ENCODE measurements at places on chromosomes 5 and 9.
A peak's percentile ranks its signal among the peaks of the same experiment; 100 is the strongest.

DNA sequence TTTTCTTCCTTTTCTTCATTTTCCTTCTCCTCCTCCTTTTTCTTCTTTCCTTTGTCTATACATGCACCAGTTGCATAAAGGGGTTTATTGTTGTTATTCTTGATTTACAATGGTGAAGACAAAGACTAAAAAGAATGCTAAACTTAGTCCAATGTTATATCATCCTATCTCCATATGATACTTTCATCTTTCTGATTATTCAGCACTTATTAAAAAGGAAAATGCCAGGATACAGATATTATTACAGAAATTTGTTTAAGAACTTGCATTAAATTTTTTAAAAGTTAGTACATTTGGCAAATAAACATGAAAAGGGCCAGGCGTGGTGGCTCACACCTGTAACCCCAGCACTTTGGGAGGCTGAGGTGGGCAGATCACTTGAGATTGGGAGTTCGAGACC is 1074.9 kb downstream of the EFNA5 start:
- no peak for DNase-seq

DNA sequence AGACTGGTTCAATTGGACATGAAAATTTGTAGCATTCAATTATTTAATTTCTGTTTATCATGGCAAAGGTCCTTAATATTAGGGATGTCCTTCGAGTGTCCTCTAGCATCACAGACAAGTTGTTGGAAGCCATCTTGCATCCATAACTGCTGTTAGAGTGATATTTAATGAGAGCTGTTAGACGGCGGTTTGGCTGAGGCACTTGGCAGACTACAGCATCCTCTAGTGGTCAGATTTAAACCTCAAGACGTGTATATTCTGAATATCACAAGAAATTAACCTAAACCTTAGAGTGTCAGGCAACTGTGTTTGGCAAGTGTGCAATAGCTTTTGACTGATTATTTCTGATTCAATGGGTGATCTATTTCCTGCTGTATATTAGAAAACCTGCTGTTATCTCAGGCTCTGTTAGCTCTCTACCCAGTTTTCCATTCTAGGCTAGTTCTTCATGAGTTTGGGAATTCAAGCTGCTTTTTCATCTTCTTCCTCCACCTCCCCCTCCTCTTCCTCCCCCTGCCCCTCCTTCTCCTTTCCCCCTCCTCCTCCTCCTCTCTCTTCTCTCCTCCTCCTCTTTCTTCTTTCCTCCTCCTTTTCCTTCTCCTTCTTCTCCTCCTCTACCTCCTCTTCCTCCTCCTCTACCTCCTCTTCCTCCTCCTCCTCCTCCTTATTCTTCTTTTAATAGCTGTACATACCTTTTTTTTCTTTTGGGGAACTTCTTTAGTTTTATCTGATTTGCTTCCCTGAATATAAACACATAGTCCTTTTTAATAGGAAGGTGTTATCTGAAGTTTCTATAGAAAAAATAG is 8.6 kb downstream of the SPINK1 start:
- no peak for DNase-seq

- DNase-seq, result no peak
These were observed 16.5 kb upstream of the SPARC start for GRCh38 chr5:151703227-151703626.

- no peak for DNase-seq
These were observed 73.6 kb upstream of the ALDH1B1 start for GRCh38 chr9:38318759-38319495.

GRCh38 chr5:136890431-136891148 is 525.2 kb upstream of the TRPC7 start:
- no peak for DNase-seq

- DNase-seq, result no peak
These were observed 136.1 kb downstream of the MACIR start for GRCh38 chr5:103394676-103395075.

- no peak for DNase-seq
These were observed 322.5 kb downstream of the CDK5RAP2 start for GRCh38 chr9:120257483-120257882.

DNA sequence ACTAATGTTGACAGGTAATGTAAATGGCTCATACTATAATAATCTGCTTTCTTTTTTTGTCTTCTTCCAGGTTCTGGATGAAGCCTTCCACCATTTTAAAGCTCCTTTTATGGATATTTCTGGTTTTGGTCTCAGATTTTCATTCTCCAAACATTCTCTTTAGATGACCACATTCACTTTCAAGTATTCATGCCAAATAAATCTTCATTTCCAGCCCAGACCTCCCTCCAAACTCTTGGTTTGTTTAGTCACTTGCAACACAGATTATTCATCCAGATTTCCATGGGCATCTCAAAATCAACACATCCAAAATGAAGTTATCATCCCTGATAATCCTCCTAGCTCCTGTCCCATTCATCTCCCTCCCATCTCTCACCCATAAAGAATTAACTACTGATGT is 40.3 kb upstream of the SVEP1 start:
- no peak for DNase-seq

GRCh38 chr9:89408628-89409101 is 89.2 kb downstream of the SEMA4D start:
- DNase-seq, result peak; percentile 51

- no peak for DNase-seq
These were observed 158.5 kb downstream of the MLLT3 start for GRCh38 chr9:20463823-20464222.

GRCh38 chr5:73783828-73784227 is 157.8 kb downstream of the ARHGEF28 start:
- DNase-seq, result no peak

DNA sequence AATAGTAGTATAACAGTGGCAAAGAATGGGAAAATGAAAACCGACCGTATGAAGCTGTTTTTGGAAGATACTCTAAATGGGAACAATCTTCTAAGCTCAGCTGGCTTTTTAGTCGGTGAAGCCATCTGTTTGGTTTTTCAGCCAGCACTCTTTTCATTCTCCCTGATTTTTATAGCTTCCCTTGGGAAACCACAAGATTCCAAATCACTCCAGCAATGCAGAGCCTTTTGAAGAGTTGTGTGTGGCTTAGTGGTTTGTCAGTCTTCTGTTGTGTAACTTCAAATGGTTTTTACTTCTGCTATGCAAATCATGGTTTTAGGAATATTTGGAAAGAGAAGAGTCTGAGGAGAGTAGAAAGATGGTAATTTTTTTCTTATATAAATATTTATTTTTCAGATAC is 180.7 kb downstream of the KDM4C start:
- no peak for DNase-seq

GRCh38 chr5:84125216-84125615 is 259.5 kb downstream of the EDIL3 start:
- DNase-seq, result no peak

DNA sequence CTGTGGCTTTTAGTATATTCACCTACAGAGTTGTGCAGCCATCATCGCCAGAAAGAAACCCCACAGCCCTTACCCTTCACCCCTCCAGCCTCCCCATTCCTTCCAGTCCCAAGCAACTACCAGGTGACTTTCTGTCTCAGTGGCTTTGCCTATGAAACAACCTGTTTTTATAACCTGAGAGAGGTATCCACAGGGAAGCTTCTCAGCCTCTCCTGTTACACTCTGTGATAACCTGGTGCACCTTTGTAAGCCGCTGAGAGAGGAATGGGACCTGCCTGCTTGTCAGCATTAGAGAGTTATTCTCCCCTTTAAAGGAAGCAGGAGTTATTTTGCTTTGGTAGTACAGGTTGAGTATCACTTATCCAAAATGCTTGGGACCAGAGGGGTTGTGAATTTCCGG is 93.6 kb downstream of the TRIO start:
- DNase-seq, result no peak

DNA sequence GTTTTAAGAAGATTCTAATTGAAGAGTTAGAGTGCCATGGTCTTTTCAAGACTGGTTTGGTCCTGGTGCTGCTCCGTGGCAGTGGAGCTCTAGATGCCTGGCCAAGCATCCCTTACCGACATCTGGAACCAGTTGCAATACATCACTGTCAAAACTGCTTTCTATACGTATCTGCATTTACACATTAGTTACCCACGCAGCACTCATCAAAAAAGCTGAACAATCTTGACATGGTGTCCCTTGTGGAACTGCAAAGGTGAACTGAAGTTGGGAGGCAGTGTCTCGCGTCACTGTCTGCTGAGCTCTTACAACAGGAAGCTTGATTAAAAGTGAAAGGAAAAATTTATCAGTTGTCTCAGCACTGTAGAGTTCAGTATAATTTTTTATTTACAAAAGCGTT is 82.6 kb downstream of the PBX3 start:
- DNase-seq, result peak; percentile 2

DNA sequence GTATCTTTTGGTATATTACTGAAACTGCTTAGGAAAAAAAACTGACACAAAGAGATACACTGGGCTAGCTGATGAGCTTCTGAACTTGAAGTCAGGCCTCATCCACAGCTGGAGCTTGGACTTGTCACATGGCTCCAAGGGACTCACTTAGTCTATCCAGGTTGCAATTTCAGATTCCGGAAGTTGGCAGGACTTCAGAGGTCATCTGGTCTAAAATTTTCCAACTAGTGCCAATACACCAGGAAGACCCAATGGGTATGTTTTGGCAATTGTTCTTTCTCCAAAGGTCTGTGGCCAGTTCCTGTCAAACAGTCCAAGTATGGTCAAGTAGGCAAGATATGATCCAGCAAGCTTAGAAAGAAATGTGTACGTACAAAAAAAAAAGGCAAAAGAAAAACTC is 36.7 kb downstream of the MRPS27 start:
- DNase-seq, result no peak

DNA sequence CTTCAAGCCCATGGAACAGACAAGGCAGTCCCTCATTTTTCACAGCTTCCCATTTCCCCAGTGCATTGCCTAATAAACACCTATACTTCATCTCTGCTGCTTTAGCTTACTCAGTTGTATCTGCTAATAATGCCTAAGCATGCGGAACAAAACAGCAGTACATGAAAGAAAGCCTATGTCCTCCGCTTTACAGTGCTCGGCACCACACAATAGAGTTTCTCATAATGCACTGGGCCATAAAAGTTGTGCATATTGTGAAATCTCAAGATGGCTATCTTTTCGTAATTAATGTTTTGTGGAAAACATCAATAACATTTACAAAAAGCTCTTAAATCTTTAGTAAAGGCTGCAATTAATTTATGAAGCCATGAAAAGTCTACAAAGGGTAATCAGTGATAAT is 69.3 kb downstream of the DENND1A start:
- DNase-seq, result no peak

DNA sequence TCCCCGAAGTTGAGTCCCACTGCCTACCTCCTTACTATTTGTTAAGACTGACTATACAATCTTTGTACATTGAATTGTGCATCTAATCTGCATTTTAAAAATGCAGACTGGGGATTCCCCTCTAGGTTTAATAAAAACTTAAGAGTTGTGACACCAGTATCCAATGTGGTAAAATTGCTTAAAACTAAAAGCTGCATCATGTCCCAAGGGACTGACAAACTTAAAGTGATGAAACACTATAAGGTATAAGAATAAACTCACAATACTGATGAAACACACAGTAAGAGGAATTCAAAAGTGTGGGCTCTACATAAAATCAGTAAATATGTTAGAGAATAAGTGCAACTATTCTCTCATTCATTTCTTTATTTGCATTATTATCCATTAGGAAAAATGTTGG is 1905.1 kb downstream of the MAT2B start:
- no peak for DNase-seq

DNA sequence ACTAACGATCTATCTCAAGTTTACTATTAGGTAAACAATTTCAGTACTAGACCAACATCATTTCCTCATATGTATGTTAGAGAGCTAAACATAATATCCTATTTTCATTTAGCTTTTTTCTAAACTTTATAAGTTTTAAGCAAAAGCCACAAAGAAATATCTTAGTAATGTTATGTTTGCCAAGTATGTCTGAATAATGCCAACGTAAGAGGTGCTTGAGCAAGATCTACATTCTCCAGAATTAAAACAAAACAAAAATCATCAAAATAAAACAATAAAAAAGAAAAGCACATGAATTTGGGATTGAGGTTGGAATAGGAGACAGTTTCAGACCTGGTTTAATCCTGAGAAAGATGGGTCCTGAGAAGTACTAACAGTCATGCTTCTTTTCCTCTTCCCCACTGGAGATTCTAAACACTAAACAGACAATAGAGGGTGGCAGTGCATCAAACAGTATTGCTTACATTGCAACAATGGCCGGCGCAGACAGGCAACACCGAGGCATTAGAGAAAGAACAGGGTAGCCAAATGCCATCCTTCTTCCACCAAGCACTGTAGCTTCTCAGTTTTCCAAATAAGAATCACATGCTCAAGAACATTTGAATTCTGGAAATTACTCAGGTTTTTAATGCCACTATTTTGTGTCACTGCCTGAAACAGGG is 33.6 kb downstream of the CSNK1A1 start:
- DNase-seq, result no peak

DNA sequence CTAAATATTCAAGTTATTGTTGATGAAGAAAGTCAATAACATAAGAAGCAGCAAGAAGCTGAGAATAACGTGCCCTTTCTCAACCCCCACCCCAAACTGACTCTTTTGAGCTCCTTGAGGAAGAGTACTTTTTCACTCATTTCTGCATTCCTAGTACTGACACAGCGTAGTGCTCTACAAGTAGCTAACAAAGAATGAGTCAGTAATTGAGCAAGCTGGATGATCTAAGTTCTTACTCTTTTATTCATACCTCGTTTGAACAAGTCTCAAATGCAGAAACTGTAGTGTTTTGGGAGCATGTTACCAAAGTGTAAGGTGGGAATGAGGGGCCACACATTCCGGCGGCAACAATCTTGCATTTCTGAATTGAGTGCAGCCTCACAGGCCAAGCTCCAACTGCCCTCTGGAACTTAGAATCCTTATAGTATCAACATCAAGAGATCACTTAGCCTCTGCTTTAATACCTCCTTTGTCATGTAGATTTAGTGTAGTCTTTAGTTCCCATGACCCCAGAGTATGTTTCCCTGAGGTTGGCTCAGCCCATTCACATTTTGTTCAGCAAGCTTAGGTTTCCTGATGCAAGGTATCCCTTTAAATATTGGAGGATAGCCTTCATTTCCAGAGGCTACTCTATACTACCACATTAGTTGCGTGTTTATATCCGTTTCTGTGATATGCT is 152.0 kb downstream of the PRR16 start:
- no peak for DNase-seq

- no peak for DNase-seq
These were observed 484.1 kb downstream of the ZSWIM6 start for GRCh38 chr5:61816146-61816545.

GRCh38 chr9:14350754-14351153 is 36.8 kb upstream of the NFIB start:
- DNase-seq, result no peak

DNA sequence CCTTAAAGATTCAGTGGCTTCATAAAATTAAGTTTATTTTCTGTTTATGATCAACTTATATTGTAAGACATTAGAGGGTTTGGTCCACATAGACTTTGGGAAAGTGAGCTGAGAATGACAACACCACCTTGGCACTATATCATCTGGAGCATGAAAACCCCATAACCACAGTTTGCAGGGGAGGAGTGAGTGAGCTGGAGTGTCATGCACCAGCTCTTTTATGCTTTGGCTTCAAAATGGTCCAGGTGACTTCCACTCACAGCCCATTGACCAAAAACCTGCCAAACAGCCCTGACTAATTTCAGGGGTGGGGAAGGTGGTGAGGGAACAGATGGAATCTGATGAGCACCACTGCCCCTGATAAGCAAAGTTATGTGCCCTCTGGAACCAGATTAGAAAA is 295.8 kb downstream of the DMRTA1 start:
- no peak for DNase-seq
